ENCODE measurements at places on chromosomes 5 and 9.
A peak's percentile ranks its signal among the peaks of the same experiment; 100 is the strongest.

- peak; percentile 71 for DNase-seq
Observed at GRCh38 chr5:178396796-178397720, 164.5 kb upstream of the PHYKPL start.

DNA sequence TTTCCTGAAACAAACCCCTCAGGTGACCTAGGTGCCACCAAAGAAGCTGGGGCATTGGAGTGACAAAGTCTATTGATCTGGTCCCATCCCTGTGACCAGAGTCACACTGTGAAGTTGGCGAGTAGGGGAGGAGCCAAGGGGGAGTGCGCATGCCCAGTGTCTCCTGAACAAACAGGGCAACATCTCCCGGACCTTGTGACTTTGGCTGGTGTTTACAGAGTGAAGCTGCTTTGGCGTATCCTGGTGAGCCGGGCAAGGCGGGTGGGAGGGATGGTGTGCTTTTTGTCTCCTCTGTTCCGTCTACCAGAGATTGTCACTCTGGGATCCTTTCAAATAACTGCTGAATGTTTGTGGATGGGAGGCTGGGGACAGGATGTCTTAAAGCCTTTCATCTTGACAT is 204.5 kb downstream of the HSPA4 start:
- no peak for DNase-seq

GRCh38 chr9:74958587-74958986 is 5.9 kb upstream of the C9orf40 start:
- no peak for DNase-seq

GRCh38 chr5:58579781-58580180 is 3.1 kb upstream of the RAB3C start:
- DNase-seq = no peak

GRCh38 chr9:91045041-91045440 is 243.4 kb downstream of the SYK start:
- no peak for DNase-seq

DNA sequence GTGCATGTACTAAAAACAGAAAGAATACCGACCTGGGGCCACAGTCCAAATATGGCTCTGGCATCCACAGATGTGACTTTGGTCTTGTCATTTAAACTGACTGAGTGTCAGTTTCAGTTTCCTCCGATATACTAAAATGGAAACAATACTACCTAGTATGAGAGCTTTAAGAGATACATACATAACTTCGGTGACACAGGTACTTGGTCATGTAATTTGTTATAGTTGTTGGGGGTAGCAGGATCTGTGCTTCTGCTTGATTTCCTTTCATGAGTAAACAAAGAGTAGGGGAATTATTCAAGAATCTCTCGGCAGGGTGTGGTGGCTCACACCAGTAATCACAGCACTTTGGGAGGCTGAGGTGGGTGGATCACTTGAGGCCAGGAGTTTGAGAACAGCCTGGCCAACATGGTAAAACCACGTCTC is 32.1 kb downstream of the MTMR12 start:
- DNase-seq = no peak

- no peak for DNase-seq
Observed at GRCh38 chr9:132020820-132021510, 58.7 kb downstream of the MED27 start.

GRCh38 chr5:83947763-83948162 is 227.1 kb upstream of the HAPLN1 start:
- DNase-seq = no peak

DNA sequence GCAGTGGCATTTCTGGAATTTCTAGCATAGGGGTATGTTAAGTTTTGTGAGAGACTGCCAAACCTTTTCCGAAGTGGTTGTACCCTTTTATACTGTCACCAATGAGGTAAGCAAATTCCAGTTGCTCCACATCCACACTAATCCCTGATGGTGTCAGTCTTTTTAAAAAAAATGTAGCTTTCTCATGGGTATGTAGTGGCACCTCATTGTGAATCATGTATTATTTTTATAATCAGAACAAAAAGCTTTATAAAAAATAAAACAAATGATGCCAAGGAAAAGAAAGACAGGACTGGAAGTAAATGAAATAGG is 93.4 kb upstream of the CLINT1 start:
- no peak for DNase-seq

DNA sequence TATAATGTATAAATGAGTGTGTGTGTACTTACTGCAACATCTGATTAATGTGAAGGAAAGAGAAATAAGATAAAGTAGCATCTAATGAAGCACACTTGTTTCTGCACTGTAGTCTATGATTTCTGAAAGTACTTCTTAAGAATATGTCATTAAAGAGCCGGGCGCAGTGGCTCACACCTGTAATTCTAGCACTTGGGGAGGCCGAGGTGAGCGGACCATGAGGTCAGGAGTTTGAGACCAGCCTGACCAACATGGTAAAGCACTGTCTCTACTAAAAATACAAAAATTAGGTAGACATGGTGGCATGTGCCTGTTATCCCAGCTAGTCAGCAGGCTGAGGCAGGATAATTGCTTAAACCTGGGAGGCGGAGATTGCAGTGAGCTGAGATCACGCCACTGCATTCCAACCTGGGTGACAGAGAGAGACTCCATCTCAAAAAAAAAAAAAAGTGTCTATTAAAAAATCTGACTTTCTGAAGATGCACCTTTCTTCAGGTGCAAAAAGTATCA is 556.9 kb downstream of the PTPRD start:
- no peak for DNase-seq

DNA sequence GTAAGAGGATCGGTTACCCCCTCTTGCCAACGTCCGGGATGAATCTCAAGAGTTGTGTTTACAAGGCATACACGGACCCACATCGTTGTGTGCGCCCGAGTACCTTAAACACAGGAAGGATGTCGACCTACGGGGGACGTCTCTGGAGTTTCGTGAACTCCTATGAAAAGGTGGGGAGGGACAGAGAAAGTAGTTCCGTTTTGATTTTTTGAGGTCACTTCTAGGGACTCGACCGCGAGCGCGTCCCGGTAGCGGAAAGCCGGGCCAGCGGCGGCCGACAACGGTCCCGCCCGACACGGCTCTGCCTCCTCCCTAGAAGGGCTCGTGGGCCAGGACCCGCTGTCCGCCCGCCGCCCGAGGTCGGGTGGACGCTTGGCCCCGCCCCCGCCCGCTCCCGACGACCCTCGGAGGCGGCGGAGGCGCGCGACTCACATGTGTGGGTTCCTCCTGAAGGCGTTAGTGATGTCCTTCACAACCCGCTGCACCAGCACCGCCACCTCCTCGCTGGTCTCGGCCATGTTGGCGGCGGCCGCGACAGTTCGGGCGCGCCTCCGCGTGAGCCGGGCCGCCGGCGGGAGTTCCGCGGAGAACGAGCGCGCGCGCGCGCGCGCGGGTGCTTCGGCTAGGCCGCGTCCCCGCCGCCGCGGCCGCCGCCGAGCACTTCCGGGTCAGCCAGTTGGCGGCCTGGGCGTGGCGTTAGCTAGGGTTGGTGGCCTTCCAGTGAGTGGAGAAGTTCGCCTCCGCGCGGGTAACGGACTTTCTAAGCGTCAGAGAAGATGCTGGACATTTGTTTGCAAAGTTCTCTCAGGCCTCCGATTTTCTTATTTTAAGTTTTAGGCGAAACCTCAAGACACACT is at the start of gene PTAR1:
TSS of gene PTAR1 (minus strand) at position 591 of the 857 bp plus-strand sequence. CDS start at position 518, 73 bp downstream.
- peak; percentile 97 for DNase-seq

- no peak for DNase-seq
Observed at GRCh38 chr9:98080780-98081179, 24.2 kb downstream of the NANS start.

DNA sequence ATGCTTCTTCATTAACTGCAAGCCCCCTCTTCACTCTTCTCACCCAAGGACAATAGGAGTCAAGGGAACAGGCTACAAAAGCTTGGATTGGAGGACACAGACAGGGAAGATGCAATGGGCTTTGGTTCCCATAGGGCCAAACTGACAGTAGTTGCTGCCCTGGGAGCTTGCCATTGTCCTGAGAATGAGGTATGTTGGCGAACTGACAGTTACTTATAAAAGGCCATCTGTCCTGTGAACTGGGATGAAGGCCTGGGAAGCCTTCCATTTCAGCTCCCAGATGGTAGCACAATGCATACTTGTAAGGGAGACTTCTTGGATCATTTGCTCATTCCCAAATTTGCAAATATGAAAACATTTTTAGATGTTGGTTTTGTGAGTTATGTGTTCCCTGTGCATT is 88.9 kb downstream of the SNCAIP start:
- no peak for DNase-seq
